ENCODE measurements at places on chromosomes 7 and 10.

DNA sequence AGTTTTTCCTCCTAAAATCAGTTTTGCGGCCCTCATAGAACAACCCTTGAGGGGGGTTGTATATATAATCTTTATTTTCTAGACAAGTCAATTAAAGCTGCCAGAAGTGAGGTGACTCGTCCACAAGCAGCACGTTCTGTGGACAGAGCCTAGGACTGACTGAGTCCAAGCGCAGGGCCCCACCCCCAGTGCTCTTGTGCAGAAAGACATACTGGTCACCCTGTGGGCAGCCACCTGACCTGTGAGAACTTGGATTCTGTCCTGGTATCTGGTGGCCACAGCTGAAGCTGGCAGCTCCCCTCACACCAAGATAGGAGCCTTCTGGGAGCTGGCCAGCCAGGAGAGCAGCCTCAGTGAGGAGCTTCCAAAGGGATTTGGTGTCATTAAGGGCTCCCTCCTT lies 89.3 kb downstream of the GRK5 start:
- no peak for DNase-seq

DNA sequence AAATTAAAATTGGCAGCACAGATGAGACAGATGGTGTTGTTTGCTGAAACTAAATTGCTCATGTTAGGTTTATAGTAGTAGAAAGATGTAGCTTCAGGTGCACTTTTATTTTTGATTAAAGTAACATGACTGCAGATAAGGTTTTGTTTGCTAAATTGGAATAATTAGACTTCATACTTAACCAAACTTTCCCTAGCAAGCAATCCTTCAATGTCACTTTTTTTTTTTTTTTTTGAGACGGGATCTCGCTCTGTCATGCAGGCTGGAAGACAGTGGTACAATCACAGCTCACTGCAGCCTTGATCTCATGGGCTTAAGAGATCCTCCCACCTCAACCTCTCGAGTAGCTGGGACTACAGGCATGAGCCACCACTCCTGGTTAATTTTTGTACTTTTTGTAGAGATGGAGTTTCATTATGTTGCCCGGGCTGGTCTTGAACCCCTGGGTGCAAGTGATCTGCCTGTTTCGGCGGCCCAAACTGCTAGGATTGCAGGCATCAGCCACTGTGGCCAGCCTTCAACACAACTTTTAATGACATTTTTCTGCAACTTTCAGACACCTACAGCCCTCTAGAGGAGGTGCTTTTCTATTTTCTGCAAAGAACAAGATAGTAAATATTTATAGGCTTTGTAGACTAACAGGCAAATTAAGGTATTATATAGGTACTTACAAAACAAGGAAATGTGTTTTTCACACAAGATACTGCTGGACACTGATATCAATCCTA lies 84.8 kb upstream of the CCNY start:
- DNase-seq: no peak

DNA sequence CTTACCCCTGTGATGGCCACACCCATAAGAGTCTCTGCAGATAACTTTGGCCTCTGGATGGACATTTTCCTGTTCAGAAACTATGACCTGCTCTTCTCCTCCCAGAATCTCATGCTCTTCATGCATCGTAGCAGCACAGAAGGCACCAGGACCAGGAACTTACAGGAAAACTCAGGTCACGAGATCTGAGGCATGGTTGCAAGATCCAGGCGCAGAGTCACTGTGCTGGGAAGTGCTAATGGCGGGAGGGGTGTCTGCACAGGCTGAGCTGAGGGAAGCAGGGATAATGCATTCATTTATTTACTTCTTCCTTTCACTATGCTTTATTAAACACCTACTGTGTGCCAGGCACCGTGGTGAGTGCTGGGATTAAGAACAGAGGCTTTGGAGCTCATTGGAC lies 48.2 kb upstream of the LOXL4 start:
- DNase-seq: no peak

GRCh38 chr10:109029870-109030269 lies 893.4 kb downstream of the XPNPEP1 start:
- DNase-seq: no peak

- DNase-seq: no peak
These were observed 116.8 kb downstream of the CPED1 start for GRCh38 chr7:121105262-121105661.

- no peak for DNase-seq
These were observed 321.8 kb downstream of the ZNF248 start for GRCh38 chr10:37535459-37536246.

GRCh38 chr7:29320577-29320976 lies 126.0 kb downstream of the CHN2 start:
- no peak for DNase-seq

DNA sequence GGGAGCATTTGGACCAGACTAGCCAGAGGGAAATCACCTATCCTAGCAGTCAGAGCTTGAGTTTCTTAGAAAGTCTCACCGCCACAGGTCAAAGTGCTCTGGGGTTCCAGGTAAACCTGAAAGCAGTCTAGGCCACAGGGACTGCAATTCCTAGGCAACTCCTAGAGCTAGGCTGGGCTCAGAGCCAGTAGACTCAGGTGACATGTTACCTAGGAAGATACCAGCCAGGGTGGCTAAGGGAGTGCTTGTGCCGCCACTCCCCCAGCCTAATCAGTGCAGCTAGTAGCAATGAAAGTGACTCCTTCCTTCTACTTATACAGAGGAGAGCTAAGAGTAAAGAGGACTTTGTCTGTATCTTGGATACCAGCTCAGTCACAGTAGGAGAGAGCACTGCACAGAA lies 348.7 kb upstream of the HPS1 start:
- DNase-seq: no peak

DNA sequence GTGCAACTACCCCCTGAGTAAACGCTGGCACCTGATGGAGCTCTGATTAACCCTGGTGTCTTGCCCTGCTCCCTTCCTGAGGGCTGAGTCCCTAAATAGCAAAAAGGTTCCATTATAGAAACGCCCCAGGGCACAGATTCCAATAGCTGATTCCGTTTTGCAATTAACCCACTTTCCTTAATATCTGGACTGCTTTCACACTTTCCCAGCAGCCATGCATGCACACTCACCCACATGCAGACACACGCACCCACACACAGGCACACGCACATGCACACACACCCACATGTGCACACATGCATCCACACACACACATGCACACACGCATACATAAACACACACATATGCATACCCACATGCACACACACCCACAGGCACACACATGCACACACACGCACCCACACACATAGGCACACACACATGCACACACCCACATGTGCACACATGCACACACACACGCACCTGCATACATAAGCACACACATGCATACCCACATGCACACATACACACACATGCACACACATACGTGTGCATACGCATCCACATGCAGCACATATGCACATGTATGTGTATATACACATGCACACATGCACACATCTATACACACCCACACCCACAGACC lies 129.3 kb downstream of the PAXIP1 start:
- DNase-seq: no peak

DNA sequence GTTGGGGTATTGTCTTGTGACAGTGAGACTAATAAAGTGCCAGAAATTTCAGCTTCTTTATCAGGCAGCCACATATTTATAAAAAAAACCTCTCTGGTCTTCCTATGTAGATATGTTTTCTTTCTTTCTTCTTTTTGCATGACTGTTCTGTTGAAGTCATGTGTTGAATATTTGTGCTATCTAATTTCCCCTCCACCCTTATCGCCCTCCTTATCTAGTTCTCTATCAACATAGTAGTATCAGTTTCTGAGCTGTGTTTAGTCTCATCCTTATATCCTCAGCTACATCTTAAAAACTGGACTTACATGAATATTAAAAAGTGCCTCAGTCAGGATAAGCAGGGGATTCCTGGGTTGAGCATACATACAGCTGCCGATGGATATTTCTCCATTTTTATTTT lies 53.9 kb downstream of the SEMA3D start:
- DNase-seq: no peak

DNA sequence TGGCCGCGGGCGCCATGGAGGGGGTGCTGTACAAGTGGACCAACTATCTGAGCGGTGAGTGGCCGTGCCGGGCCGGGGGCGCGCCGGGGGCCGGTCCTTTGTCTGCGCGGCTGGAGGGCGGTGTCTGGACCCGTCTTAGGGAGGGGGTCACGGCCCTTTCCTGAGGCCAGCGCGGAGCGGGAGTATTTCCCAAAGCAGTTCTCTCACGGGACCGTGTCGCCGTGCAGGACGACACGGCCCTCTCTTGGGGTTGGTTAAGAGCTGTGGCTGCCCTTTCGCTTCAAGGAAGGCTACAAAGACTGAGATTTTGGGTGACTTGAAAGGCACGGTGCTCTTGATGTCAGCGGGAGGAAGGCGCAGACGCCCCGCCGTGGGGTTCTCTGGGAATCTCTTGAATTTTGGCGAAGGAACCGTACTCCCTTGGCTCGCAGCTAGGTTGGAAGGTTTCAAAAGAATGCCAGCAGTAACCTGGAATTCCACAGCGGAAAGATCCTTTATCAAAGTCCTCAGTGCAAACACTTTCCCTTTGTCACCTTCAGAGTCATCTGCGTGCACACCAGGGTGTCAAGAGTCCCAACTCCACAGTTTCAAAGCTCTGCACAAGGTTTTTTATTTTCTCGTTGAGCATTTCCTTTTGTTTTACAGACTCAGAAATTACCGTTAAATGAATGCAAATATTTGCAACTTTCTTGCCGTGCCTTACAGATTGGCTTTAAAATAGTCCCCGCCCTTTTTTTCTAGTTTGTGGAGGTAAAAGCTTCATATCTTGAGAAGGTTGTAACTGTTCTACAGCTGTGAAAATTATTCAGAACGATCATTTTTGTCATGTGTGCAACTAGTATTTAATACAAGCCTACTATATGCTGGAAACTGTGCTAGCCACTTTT lies 780 bp downstream of the PLEKHA8 start:
- no peak for DNase-seq

DNA sequence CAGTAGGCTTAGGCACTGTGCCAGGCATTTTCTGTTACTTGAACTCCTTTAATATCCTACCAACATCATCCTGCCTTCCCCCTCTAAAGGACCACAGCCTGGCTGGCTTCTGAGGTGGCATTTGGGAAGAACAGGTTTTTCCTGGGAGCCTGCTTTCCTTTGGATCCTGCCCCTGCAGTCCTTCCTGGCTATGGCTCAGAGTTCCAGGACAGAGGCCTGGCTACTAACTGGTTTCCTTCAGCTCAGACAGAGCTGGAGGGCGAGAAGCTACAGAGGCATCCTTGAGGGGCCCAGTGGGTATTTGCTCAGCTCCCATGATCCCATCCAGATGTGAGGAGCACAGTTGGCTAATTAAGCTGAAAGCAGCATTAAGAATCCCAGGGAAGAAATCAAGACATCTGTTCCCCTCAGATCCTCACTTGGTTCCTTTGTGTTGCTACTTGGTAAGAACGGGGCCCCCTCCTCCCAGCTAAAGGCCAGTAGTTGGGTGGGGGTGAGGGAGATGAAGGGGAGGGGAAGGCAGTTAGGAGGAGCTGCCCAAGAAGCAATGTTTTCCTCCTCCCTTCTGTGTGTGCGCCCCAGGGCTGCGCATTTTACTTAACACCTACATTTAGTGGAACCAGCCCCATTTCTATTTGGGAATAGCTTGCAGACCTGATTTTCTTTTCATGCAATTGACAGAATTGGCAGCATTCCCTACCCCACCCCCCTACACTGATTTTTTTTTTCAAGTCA lies 142.6 kb upstream of the SORCS3 start:
- no peak for DNase-seq

DNA sequence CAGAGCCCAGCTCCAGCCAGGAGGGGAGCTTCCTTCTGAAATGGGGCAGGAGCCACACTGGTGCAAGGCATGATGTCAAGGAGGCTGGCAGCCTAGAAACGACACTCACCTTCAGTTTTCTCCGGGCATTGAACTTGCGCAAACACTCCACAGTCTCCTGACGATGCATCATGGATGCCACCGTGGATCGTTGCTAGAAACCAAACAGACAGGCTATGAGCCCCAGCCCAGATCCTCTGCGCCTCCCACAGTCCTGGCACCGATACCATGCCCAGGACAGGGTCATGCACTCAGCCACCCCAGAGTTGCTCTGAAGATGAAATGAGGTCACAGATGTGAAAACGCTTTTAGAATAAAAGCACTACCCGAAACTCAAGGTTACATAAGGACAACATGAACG lies 31.0 kb upstream of the NDST2 start:
- DNase-seq: no peak

DNA sequence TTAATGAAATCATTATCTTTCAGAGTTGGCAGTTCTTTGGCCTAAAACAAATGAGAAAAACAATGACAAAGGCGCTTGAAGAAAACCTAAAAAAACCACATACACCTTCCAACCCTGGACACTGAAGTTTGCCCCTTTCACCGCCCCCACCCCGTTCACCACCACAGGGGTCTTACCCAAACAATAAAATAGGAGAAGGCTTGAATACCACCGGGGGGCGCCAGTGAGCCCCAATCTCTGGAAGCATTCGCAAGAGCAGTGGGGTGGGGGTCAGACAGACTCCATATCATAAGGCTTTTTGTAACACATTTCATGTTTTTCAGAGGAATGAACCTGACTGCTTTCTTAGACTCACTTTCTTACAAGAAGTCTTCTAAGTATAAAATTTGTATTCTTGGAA lies 163.6 kb downstream of the PIP4K2A start:
- no peak for DNase-seq

DNA sequence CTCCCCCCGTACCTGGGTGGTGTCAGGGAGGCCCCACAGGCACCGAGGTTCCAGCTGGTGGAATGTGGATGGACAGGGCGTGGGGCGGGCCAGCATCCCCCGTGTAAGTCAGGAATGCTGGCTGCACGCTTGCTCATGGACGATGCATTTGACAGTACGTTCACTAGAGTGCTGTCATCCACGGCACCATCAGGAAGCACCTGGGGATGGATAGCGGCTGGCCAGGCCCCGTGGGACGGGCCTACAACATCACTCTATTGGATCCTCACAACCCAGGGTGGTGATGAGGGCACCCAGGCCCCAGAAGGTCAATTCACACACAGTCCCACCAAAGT lies 63.6 kb downstream of the INSIG1 start:
- DNase-seq: no peak

DNA sequence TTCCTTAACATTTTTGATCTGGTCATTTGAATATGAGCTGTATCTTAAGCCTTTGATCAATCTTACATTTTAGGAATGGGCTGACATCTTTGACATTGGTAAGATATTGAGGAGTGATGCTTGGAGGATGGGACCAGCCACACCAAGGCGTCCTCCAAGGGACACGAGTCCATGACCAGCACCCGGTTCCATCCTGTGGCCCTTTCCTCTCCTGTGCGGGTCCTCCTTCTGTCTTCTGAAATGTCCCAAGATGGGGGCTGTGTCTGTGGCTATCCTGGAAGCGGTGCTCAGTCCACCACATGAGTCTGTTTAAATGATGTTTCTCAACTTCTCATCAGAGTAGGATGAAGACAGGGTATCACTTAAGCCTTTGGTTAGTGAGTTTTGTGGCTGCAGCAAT lies 67.3 kb upstream of the SHH start:
- no peak for DNase-seq

- DNase-seq: no peak
These were observed 61.2 kb downstream of the ICA1 start for GRCh38 chr7:8200717-8201116.

GRCh38 chr10:100886963-100887362 lies 25.8 kb upstream of the SLF2 start:
- peak; percentile 61 for DNase-seq

GRCh38 chr7:16471933-16472332 lies 6.4 kb upstream of the SOSTDC1 start:
- DNase-seq: no peak
